ENCODE measurements at places on chromosomes 4 and X. TPM values are rescaled to one million over a fixed set of nuclear protein-coding genes. Genes with fewer than 3 reads are reported as not detected.

DNA sequence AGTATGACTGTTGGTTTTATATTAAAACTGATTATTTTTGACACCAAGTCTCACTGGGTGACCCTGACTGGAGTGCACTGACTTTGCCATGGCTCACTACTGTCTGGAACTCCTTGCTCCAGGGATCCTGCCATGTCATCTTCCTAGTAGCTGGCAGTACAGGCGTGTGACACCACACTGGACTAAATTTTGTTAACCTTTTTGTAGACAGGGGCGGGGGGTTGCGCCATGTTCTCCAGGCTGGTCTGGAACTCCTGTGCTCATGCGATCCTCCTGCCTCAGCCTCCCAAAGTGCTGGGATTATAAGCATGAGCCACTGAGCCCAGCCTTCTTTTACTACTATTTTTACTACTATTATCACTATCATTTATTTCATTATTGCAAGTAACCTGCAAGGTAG is 8.9 kb downstream of the XAGE1A start:
- no peak for DNase-seq

Gene XAGE1B
- not detected for total RNA-seq

Gene ANAPC10
- total RNA-seq = 33.6 TPM

Gene AADAT
- 0.72 TPM for total RNA-seq

Gene ITIH6
- total RNA-seq = not detected

Gene MTCP1
- 2.2 TPM for total RNA-seq

Measured in gastrocnemius medialis (tissue), 4 donors.